ENCODE measurements at places on chromosomes 3 and 15. TPM values are rescaled to one million over a fixed set of nuclear protein-coding genes. Genes with fewer than 3 reads are reported as not detected.

MDFIC2 gene
- polyA plus RNA-seq, result not detected

SLC22A14 gene
- 0.11 TPM for polyA plus RNA-seq

BOC gene
- polyA plus RNA-seq, result 28.4 TPM

GALNT15 gene
- 1.5 TPM for polyA plus RNA-seq

REC114 gene
- not detected for polyA plus RNA-seq

TMEM108 gene
- polyA plus RNA-seq, result 61.8 TPM

GOLGA6B gene
- 0.13 TPM for polyA plus RNA-seq

ECE2 gene
- polyA plus RNA-seq, result not detected

P3H2 gene
- 41.1 TPM for polyA plus RNA-seq

P2RY1 gene
- 14.2 TPM for polyA plus RNA-seq

PLA1A gene
- 0.60 TPM for polyA plus RNA-seq

SAMMSON gene
- polyA plus RNA-seq, result 0.08 TPM

MME gene
- polyA plus RNA-seq, result 34.2 TPM

GREM1 gene
- polyA plus RNA-seq, result 0.18 TPM

LRRC31 gene
- polyA plus RNA-seq, result 0.06 TPM

IL5RA gene
- polyA plus RNA-seq, result 2.9 TPM

EDEM1 gene
- polyA plus RNA-seq, result 31.8 TPM

LPCAT4 gene
- polyA plus RNA-seq, result 41.8 TPM

SH2D7 gene
- polyA plus RNA-seq, result 0.90 TPM

DALRD3 gene
- 64.7 TPM for polyA plus RNA-seq

SLC4A7 gene
- polyA plus RNA-seq, result 19.7 TPM

SEMA5B gene
- polyA plus RNA-seq, result 6.4 TPM

CAMK1 gene
- 29.0 TPM for polyA plus RNA-seq

FETUB gene
- polyA plus RNA-seq, result not detected

TGM4 gene
- polyA plus RNA-seq, result 0.06 TPM

CFAP20DC gene
- polyA plus RNA-seq, result 6.2 TPM

HCN4 gene
- 0.10 TPM for polyA plus RNA-seq

POLQ gene
- 3.6 TPM for polyA plus RNA-seq

ZNF660 gene
- polyA plus RNA-seq, result 27.0 TPM

GOLGA6A gene
- not detected for polyA plus RNA-seq

THAP10 gene
- polyA plus RNA-seq, result 4.8 TPM

MYO5C gene
- polyA plus RNA-seq, result 37.8 TPM

NRG4 gene
- polyA plus RNA-seq, result 3.0 TPM

FOXL2NB gene
- 0.08 TPM for polyA plus RNA-seq

C2CD4B gene
- polyA plus RNA-seq, result 1.3 TPM

DCLK3 gene
- polyA plus RNA-seq, result 1.2 TPM

CNTN3 gene
- 23.8 TPM for polyA plus RNA-seq

FANCD2OS gene
- not detected for polyA plus RNA-seq

PPP1R14D gene
- polyA plus RNA-seq, result 0.30 TPM

DPPA2 gene
- polyA plus RNA-seq, result not detected

VGLL3 gene
- 23.5 TPM for polyA plus RNA-seq

BCL2A1 gene
- polyA plus RNA-seq, result 0.73 TPM

TNNC1 gene
- 21.1 TPM for polyA plus RNA-seq
